ENCODE measurements at places on chromosomes 5 and 9. TPM values are rescaled to one million over a fixed set of nuclear protein-coding genes. Genes with fewer than 3 reads are reported as not detected.

DNA sequence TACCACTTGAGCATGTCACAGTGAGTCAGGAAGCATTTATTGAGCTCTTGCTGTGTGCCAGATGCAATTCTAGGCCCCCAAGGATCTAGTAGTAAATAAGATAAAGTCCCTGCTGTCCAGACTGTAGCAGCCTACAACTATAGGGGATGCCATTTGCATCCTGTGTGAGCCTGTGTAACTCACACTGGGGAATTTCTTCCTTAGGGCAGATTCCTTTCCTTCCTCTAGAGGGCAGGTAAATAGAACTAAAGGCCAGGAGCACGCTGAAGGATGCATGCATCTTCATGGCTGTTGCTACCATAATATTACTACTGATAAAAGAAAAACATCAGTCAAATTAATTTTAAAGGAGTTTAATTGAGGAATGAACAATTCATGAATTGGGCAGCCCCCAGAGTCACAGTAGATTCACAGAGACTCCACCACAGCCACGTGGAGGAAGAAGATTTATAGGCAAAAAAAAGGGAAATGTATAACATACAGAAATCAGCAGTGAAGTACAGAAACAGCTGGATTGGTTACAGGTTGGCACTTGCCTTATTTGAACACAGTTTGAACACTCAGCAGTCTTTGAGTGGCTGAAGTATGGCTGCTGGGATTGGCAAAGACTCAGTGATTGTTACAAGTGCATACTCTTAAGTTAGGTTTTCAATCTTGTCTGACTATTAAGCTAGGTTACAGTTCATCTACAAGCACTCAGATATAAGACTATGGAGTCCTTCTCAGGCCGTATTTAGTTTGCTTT lies 98.9 kb downstream of the ACTL7B start:
- H3K4me1 ChIP-seq: no peaks in the 10 kb centered on the region

Gene TAL2
- not detected for total RNA-seq

GRCh38 chr5:150391064-150391834 lies 21.5 kb downstream of the CD74 start:
- no peak overlapping the region for H3K27ac ChIP-seq
- no peak for DNase-seq
- H3K4me3 ChIP-seq: no peak overlapping the region

Gene PTPN3
- total RNA-seq: not detected

DNA sequence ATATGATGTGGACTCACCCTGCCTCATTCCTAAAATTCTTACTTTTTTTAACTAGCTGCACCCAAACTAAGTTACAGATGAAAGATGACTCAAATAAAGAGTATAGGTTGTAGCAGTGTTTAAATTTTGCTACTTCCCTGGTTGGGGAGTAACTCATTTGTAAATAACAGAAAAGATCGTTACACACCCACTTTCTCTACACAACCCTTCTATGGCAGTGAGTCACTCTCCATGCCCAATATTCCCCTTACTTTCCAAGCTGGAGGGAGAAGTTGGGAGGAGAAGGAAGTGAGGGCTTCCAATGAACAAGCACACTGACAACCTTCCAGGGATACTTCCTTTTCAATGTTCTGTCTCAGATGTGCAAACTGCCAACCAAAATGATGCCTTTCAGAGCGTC lies 1.9 kb downstream of the RASEF start:
- no peaks in the 10 kb centered on the region for H3K27me3 ChIP-seq
- no peak for DNase-seq
- H3K27ac ChIP-seq: no peak overlapping the region

GRCh38 chr5:78627766-78628165 lies 20.8 kb downstream of the LHFPL2 start:
- H3K27me3 ChIP-seq: no peaks in the 10 kb centered on the region
- DNase-seq: no peak
- H3K36me3 ChIP-seq: no peaks in the 10 kb centered on the region
- H3K4me1 ChIP-seq: no peaks in the 10 kb centered on the region

GRCh38 chr5:130992621-130993020 lies 172.4 kb downstream of the HINT1 start:
- H3K4me3 ChIP-seq: no peak overlapping the region
- H3K36me3 ChIP-seq: no peaks in the 10 kb centered on the region
- H3K4me1 ChIP-seq: no peaks in the 10 kb centered on the region

Data from CD4-positive, alpha-beta memory T cell (primary cell).